Naive thymus-derived CD4-positive, alpha-beta T cell (primary cell): ENCODE measurements at places on chromosomes 3 and 15.

- DNase-seq, result no peak
Observed at GRCh38 chr3:185978516-185978915, 40.7 kb upstream of the TRA2B start.

DNA sequence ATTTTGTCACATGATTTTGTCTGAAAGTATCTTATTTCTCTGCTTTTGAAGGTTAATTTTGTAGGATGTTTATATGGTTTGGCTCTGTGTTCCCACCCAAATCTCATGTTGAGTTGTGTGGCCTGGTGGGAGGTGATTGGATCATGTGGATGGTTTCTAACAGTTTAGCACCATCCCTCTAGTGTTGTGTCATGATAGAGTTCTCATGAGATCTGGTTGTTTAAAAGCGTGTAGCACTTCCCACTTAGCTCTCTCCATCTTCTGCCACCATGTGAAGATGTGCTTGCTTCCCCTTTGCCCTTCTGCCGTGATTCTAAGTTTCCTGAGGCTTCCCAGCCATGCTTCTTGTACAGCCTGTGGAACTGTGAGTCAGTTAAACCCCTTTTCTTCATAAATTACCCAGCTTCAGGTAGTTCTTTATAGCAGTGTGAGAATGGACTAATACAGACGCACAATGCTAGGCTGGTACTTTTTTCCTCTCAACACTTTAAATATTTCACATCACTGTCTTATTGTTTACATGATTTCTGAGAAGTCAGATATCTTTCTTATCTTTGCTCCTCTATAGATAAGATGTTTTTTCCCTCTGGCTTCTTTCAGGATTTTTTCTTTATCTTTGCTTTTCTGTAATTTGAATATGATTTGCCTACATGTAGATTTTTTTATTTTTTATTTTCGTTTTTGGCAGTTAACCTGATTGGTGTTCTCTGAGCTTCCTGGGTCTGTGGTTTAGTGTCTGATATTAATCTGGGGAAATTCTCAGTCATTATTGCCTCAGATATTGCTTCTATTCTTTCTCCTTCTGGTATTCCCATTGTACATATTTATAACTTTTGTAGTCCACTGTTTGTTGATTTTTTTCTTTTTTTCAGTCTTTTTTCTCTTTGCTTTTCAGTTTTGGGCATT is 22.2 kb downstream of the BTD start:
- DNase-seq, result peak; percentile 32

- DNase-seq, result no peak
Observed at GRCh38 chr3:111781561-111782446, 77.3 kb upstream of the PHLDB2 start.

- DNase-seq, result no peak
Observed at GRCh38 chr3:98449606-98450193, 13.3 kb upstream of the OR5K1 start.

DNA sequence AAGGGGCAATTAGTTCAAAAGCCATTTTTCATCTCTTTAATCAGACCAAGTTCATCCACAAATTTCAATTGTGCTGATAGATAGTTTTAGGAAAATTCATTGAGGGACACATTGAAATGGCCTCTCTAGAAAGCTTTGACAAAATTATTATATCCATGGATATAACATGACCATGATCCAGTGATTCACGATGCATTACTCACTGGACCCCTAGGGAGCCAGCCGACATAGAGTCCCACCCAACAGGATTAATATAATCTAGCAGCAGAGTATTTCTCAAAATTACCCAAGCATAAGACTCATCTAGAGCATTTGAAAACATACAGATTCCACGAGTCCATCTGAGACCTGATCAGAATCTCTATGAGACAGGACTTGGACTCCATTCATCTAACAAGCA is 100.3 kb downstream of the FRMD5 start:
- DNase-seq, result no peak

DNA sequence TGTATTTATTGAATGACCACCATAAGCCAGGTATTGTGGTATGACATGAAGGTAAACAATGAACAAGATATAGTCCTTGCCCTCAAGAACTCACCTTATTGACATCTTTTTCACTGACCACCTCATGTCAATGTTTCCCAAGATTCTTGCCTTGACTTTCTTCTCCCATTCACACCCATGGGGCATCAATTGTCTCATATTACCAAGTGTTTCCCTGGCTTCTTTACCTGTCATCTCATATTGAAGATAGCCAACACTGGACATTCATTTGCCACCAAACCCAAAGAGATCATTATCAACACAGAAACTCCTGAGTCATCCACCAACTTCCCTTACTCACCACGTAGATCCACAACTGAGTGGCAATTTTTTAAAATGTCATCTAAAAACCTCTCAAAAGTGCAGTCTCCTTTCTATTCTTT is 2.2 kb downstream of the EFHB start:
- no peak for DNase-seq

DNA sequence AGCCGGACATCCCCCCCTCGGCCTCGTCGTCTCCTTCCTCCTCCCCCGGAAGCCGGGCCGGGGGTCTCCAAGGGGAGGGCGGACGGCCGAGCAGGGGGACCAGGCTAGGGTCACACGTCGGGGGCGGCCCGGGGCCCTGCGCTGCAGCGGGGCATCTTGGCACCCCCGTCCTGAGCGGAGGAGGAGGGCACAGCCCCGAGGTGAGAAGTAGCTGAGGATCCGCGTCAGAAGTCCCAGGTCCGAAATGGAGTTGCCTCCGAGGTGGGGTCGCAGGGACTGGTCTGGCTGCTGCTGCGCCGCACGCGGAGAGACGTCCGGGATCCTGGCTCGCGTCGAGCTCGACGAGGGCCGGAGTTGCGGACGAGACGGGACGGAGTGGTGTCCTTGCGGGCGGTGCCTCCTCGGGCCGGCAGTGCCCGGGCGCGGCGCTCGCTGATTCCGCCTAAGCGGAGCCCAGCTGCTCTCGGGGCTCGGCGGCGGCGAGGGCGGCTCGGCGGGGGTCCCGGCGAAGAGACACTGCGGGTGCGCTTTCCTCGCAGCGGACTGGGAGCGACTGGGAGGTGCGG is at the start of gene ADCY5:
TSS of gene ADCY5 (minus strand) at position 555 of the 566 bp plus-strand sequence. CDS start at position 10, 545 bp downstream.
- DNase-seq, result no peak

DNA sequence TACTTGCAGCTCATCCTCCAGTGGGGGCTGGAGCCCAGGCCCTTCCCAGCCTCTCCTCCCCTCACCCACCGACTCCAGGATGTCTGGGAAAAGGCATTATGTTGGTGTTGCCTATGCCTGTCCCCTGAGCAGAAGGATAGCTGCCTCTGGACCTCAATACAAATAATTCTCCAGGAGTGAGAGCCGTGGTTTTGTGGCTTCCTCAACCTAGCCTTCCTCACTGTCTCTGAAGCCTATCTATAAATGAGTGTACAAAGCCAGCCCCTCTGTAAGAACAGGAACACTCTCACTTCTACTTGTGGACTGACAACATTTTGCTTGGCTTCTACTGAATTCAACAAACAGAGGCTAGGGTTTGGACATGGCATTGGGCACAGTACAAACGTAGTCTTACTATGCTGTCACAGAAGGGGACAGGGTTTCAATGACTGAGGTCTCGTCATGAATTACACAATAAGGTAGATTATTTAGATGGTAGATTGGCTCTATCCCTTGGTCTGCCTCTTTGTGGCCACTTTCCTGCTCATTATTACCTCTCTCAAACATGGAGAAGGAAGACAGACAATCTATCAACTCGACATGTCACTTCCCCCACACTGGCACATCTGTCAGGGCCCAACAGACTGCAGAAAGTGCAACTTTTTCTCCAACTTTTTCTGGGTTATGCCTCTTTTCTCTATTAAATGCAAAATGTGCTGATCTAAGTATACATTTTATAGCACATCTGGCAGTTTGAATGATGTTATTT is 82.8 kb upstream of the MEX3B start:
- no peak for DNase-seq

- no peak for DNase-seq
Observed at GRCh38 chr3:180974286-180974685, 15.2 kb downstream of the DNAJC19 start.

DNA sequence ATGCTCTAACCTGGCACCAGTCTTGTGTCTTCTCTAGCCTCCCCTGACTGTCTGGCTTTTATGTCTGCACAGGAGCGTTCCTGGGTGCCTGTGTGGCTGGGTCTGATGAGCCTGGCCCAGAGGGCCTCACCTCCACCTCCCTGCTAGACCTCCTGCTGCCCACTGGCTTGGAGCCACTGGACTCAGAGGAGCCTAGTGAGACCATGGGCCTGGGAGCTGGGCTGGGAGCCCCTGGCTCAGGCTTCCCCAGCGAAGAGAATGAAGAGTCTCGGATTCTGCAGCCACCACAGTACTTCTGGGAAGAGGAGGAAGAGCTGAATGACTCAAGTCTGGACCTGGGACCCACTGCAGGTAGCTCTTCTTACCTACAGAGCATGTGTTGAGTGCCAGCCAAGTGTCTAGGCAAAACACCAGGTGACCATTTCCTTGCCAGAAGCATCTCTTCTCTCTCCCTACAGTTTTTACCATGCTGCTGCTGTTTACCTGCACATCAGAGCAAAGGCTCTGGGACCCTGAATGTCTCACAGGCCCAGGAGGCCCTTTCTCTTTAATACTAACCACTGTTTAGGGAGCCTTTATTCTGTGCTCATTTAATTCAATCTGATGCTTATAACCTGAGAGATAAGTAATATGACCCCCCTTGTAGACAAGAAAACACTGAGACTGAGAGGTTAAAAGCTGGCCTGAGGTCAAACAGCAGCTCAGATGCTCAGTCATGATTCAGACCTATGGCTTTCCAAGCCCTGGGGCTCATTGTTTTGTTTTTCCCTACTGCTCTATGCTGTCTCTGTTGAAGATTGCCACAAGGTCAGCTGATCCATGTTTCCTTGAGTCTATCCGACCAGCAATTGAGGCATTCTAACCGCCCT is 10.4 kb downstream of the PODXL2 start:
- DNase-seq, result no peak

- no peak for DNase-seq
Observed at GRCh38 chr3:2504912-2505311, 406.2 kb downstream of the CNTN4 start.

GRCh38 chr3:30544812-30545211 is 61.6 kb upstream of the TGFBR2 start:
- DNase-seq, result no peak

DNA sequence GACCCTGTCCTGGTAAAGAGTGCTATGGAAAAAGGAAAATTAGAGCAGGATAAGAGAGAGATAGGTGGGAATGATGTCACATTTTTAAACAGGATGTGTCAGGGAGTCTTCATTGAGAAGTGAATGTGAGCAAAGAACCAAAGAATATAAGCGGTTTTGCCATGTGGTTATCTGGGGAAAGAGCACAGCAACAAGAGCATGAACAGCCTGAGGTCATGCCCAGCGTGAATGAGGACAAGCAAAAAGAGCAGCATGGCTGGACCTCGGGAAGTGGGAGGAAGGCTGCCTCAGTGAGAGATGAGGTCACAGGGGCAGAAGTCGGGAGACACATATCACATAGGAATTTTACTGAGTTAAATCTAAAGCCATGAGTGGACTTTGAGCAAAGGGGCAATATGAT is 82.8 kb upstream of the HES1 start:
- no peak for DNase-seq

GRCh38 chr3:37935290-37935668 is 55.3 kb upstream of the VILL start:
- no peak for DNase-seq

DNA sequence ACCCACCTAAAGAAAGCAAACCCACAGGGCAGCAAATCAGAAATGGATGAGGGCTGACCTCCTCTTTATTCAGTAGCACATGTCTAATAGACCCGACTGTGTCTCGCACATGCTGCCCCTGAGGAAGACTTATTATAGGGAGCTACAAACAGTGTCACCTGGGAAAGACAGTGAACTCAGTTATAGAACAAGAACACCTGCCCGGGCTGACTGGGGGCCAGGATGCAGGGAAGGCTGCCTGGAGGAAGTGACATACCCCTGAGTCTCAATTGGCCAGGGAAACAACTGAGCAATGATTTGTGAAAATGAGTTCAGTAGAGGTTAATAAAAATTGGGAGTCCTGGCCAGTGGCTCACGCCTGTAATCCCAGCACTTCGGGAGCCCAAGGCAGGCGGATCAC is 78.7 kb upstream of the CGNL1 start:
- DNase-seq, result no peak

GRCh38 chr3:158264894-158265293 is 155.0 kb downstream of the RSRC1 start:
- DNase-seq, result no peak

DNA sequence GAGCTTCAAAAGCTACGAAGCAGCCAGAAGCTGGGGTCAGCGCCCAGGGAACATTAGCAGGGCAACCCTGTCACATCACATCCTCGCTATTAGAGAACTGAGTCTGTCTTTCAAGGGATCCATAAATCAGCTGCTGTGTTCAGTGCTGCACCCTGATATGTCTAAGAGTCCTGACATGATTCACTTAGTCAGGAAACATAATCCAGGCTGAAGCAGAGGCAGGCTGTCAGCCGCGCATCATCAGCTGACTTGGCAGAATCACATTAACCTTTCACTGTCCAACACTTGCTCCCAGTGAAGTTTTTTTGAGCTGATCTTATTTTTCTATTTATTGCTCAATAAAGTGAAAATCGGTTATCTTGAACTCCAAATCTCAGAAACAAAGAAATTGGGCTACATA is 23.5 kb downstream of the MYH15 start:
- DNase-seq, result no peak

- no peak for DNase-seq
Observed at GRCh38 chr3:44175070-44175469, 66.6 kb upstream of the TOPAZ1 start.

GRCh38 chr3:158339638-158340037 is 229.7 kb downstream of the RSRC1 start:
- DNase-seq, result no peak

GRCh38 chr3:46895204-46895660 is 17.7 kb downstream of the PTH1R start:
- DNase-seq, result peak; percentile 66

DNA sequence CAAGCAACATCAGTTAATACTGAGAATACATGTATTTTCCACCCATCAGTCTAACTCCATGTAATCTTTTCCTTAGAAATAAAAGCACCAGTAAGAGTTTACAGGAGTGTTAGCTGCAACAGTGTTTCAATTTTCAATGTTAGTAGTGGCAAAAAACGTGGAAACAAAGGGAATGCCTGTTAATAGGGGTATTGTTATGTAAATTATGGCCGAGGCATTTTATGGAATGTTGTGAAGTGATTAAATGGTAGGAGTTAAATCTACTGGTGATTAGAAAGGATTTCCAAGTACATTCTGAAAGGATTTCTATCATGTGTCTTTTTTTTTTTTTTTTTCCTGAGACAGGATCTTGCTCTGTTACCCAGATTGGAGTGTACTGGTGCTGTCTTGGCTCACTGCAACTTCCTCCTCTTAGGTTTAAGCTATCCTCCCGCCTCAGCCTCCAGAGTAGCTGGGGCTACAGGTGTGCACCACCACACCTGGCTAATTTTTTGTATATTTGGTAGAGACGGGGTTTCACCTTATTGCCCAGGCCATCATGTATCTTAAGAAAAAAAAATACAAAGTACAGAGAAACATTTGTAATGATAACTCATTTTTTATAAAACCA is 6.6 kb downstream of the ATP6V1A start:
- no peak for DNase-seq

- no peak for DNase-seq
Observed at GRCh38 chr3:128499724-128500275, 6.8 kb upstream of the GATA2 start.

- DNase-seq, result no peak
Observed at GRCh38 chr3:124078953-124079911, 87.3 kb upstream of the ROPN1 start.

GRCh38 chr15:66872405-66872804 is 170.4 kb downstream of the SMAD6 start:
- DNase-seq, result no peak

GRCh38 chr3:42662813-42663535 is 9.5 kb downstream of the ZBTB47 start:
- no peak for DNase-seq
